ENCODE measurements at places on chromosomes 1 and 21.

DNA sequence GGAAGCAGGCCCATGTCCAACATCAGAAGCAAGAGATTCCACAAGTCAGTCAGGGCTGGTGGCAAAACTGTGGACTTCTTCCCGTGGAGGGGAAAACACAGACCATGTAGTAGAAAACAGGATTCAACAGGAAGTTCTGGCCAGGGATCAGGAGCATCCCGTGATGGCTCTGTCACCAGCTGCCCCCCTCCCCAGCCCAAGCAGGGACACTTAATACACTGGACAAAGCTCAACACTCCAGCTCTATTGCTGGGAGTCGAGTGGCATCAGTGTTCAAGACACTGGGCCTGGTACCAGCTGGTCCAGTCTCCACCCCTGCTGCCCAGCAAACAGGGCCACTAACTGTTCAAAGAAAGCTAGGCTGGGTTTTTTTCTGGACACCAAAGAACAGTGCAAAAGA lies 3.7 kb downstream of the SLC45A3 start:
- no peak for DNase-seq

DNA sequence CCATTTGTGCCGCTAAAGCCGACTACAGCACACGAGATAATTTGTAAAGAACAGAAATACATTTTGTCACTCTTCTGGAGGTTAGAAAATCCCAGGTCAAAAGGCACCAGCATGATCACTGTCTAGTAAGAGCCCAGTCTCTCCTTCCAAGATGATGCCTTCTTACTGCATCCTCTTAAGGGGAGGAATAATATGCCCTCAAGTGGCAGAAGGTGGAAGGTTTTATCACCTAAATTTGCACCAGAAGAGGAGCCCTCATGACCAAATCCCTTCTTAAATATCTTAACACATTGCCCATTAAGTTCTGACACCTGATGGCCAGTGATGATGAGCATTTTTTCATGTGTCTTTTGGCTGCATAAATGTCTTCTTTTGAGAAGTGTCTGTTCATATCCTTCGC lies 326.7 kb upstream of the RGS18 start:
- no peak for DNase-seq

DNA sequence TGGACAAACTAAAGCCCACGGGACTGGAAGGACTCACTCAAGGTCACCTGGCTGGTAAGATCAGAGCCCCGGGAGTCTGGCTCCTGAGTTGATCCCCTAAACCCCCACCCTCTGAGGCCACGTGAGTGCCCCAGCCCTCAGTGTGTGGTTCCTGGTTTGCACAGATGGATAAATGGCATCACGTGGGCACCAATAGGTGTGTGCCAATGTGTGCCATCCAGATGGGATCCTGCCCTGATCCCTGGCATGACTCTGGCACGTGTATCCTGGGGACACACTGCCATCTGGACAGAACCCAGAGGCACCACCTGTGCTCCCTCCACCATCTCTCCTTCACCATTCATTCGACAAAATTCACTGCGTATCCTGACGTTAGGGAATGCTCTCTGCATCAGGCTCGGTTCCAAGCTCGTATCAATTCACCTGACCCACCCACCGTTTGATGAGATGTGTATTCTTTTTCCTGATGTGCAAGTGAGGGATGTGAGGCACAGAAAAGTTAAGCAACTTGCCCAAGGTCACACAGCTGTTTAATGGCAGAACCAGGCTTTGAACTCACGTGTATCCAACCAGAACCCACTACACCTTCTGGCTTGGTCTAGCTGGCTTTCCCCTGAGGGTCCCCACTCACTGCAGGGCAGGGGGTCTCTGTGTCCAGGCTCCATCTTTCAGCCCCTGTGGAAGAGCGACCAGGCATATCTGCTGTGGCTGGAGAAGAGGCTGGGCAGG lies 49.8 kb upstream of the PAX7 start:
- no peak for DNase-seq

- DNase-seq = peak; percentile 78
Observed at GRCh38 chr1:163174524-163175437, 27.9 kb downstream of the RGS5 start.

GRCh38 chr1:70140343-70140742 lies 65.0 kb downstream of the LRRC40 start:
- DNase-seq = no peak

DNA sequence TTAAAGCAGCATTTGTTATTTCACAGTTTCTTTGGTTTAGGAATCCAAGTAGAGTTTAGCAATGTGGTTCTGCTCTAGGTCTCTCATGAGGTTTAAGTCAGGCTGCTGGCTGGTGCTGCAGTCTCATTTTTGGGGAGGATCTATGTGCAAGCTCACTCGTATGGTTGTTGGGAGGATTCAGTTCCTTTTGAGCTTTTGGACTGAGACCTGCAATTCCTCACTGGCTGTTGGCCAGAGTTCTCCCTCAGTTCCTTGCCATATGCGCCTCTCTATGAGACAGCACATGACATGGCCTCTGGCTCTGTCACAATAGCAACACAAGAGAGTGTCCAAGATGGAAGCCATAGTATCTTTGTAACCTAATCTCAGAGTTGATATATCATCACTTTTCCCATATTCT lies 91.0 kb downstream of the OLFML2B start:
- DNase-seq = no peak

DNA sequence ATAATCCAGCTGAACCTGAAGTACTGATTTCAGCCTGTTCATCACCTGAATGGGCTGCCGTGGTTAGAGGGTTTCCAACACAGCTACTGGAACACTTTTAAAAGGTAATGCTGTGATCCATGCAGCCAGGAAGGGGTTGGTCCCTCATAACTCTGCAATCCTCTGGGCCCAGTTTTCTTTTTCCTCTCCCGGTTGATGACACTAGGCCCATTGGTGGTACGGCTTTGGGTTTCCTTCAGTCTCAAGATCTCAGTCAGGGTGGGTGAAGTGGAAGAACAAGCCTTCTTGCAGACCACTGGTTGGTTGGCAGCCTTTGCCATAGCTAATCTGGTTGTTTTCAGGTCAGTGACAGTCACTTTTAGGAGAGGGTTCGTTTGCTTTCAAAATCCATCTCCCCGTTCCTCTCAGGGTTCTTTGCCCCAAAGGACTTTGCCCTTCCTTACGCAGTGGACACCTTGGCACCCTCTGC lies 502 bp upstream of the SLC35A3 start:
- DNase-seq = peak; percentile 57

- DNase-seq = no peak
Observed at GRCh38 chr21:37240978-37241377, 26.2 kb downstream of the VPS26C start.

GRCh38 chr1:232379063-232379434 lies 250.9 kb downstream of the SIPA1L2 start:
- DNase-seq = no peak

GRCh38 chr1:241225741-241226140 lies 131.3 kb downstream of the RGS7 start:
- no peak for DNase-seq

- DNase-seq = no peak
Observed at GRCh38 chr1:12428334-12428733, 189.7 kb downstream of the DHRS3 start.

DNA sequence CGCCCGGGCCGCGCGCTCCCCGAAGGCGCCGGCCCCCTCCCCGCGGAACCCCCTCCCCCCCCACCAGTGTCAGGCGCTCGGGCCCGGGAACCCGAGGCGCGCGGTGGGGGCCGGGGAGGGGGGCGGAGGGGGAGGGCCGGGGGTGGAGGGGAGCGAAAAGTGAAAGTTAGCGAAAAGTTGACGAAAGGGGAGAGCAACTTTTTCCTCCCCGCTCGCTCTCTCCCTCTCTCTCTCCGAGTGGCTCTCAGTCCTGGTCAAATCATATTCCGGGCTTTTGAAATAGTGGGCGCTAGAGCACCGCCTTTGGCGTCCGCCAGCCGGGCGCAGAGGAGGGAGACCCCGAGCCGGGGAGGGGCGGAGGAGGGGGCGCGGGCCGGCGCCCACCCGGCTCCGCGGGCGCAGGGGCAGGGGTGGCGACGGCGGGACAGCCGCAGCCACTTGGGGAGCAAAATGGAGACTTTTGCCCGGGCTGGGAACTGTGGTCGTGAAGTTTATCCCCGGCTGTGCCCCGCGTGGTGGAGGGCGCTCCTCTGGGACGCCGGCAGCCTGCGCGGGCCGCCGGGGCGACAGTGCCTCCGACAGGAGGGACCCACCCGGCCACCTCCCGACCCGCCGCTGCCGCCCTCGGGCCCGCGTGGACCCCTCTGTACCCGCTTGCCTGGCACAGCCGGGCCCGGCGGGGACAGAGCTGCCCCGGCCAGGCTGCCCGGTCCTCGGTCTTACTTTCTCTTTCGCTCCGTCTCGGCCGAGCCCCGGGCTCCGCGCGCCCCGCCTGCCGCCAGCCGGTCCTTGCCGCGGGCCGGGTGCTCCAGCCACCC lies 697 bp downstream of the PRDM16 start:
- no peak for DNase-seq

- no peak for DNase-seq
Observed at GRCh38 chr1:200512191-200512590, 102.4 kb upstream of the ZNF281 start.

GRCh38 chr1:154849645-154850131 lies 20.4 kb downstream of the KCNN3 start:
- DNase-seq = no peak

DNA sequence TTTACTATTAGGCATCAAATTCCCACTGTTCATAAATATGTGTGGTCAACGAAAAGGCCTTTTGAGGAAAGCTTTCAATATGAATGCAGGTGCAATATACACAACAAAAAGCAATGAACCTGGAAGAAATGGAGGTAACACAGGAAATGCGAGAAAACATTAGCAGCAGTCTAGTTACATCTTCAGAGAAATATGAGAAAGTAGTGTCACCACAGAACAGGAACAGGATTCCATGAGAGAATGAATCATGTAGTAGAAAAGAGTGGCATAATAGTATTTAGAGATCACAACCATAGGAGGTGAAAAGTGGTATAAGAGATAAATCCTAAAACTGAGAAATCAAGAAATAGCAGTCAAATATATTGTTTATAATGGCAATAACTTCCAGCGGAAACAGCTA lies 103.7 kb downstream of the AK5 start:
- DNase-seq = no peak

DNA sequence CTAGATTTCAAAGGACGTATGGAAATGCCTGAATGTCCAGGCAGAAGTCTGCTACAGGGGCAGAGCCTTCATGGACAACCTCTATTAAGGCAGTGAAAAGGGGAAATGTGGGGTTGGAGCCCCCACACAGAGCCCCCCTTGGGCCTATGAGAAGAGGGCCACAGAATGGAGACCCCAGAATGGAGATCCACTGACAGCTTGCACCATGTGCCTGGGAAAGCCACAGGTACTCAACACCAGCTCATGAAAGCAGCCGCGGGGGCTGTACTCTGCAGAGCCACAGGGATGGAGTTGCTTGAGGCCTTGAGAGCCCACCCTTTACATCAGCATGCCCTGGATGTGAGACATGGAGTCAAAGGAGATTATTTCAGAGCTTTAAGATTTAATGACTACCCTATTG lies 108.7 kb downstream of the DMRTB1 start:
- DNase-seq = no peak

GRCh38 chr1:213171711-213172110 lies 120.7 kb downstream of the RPS6KC1 start:
- DNase-seq = no peak

GRCh38 chr1:33317946-33318345 lies 3.0 kb downstream of the A3GALT2 start:
- no peak for DNase-seq

DNA sequence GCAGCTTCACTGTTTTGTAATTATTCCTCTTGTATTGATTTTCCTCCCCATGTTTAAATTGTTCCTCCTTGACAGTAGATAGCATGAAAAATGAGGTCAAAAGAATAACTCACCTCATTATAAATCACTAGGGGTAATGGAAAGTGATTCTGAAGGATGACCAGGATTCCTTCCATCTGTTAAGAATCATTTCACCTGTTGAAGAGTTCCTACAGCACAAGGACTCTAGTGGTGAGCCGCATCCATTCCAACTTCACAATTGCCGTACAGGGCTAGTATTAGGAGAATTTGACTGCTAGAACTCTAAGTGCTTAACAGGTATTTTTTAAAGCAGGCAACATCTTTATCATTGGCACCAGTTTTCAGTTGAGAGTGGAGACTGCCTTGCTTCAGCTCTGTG lies 13.7 kb downstream of the PPP1R12B start:
- no peak for DNase-seq

DNA sequence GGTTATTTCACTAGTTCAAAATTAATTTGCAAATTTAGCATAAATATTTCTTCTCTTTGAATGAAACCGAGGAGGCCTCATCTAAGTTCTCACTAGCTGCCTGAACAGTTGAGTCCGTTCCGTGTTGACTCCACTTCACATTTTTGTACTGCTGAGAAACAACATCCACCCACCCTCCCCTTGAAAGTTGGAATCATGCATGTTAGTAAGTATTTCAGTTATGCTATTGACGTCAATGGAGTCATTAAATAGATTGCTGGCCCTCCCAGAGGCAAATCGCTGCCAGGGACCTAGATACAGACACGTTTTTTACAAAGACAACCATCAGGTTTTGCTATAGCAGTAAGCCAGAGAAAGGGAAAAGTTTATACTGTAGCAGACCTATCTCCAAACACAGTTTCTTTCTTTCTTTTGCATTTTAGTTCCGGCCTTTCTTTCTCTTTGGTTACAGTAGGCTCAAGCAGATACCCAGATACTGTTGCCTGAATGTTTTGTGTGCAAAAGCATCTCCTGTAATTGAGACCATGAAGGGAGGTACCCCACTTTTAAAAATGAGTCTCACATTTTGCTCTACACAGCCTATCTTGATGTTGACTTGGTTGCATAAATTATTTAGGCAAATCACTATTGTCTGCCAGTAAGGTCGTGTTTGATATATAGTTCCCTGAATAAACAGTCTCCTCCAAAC lies 262.6 kb upstream of the SGIP1 start:
- peak; percentile 92 for DNase-seq

DNA sequence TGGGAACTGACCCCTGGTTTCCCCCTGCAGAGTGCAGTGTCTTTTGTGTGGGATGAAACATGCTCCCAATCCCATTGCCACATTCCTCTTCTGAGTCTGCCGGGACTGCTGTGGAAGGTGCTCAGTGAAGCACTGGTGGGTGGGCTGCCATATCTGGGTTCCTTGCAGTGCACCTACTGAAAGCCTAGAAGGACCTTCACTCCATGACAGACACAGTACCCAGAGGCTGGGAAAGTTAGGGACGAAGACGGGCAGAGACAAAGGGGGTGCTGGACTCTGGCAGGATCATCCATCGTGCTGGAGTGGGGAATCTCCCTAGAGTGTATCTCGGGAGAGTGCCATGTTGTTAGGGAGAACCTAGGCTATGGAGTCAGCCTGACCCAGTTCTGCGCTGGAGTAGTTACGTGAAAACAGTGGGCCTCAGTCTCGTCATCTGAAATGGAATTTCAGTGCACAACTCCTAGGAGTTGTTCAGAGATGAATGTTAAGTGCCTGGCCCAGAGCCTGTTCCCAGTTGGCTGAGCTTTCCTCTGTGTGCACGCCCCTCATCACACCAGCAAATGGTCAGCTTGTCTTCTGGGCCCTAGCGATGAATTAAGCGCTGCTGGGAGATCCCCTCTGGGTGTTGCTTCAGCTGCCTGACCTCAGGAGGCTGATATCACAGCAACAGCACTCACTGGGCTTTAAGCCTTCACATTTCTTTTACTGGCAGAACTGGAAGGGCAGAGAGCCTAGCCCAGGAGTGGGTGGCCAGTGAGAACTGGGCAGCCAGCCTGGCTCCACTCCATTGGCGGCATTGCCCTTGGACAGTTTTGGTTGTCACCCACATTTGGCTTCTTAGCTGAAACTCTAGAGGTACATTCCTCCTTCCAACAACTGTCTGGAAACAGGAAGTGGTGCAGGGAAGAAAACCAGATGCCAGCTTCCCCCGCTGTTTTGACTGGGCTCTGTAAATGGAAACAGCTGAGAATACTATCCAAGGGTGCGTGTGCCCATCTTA lies 479.8 kb upstream of the VAMP3 start:
- no peak for DNase-seq

Measured in NCI-H526 treated with DMSO at 0.1 percent for 48 hours (cell line).